ENCODE measurements at places on chromosomes 1 and 21. TPM values are rescaled to one million over a fixed set of nuclear protein-coding genes. Genes with fewer than 3 reads are reported as not detected.

- DNase-seq = no peak
Observed at GRCh38 chr1:36108314-36108713, 16.7 kb downstream of the COL8A2 start.

DNA sequence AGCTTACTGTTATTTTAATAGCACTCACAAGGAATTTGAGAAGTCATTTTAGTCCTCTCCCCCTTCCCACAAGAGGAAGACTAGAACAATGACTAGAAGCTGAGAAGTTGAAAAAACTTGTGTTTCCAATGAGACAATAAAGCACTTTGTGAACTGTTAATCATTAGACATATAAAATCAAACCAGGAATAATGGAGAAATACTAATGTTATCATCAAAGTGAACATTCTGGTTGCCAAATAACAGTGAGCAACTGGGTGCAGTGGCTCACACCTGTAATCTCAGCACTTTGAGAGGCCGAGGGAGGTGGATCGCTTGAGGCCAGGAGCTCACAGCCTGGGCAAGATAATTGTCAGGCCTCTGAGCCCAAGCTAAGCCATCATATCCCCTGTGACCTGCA is 54.0 kb upstream of the RASAL2 start:
- no peak for DNase-seq

DNA sequence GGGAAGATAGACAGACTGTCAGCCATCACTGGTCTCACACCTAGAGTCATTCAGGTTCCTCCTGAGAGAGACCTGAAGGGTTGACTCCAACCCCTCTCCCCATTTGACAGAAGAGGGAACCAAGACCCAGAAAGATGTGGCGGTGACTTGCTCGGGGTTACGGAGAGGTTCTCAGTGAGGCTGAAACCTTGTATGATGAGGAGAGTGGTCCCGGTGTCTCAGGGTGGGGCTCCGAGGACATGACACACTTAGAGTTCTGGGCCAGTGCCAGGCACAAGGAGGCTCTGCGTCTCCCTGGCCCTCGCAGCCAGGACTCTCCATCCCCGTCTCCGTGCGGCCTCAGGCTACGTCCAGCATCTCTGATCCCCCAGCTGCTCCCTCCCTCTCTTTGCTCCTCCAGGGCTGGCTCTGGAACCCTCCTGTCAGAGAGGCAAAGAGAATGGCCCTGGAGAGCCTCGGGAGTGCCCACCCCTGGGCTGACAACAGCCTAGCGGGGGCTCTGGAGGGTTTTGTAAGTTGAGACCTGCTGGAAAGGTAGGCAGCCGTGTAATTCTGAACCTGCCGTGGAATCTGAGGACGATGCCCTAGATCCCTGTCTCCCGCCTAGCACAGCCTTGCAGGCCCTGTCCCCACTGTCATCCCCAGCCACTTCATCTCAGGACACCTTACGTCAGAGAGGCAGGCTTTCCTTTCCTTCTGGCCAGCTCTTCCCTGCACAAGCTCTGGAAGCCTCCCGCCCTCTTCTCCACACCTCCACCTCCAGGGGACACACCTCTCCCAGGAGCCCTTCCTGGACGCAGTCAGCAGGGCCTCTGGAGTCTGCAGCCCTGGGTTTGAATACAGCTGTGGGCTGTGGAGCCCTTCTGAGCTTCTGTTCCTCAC is 4.1 kb downstream of the EFHD2 start:
- DNase-seq = peak; percentile 50

- no peak for DNase-seq
Observed at GRCh38 chr1:89978755-89979154, 16.2 kb upstream of the ZNF326 start.

- no peak for DNase-seq
Observed at GRCh38 chr1:97451944-97452343, 468.9 kb downstream of the DPYD start.

DNA sequence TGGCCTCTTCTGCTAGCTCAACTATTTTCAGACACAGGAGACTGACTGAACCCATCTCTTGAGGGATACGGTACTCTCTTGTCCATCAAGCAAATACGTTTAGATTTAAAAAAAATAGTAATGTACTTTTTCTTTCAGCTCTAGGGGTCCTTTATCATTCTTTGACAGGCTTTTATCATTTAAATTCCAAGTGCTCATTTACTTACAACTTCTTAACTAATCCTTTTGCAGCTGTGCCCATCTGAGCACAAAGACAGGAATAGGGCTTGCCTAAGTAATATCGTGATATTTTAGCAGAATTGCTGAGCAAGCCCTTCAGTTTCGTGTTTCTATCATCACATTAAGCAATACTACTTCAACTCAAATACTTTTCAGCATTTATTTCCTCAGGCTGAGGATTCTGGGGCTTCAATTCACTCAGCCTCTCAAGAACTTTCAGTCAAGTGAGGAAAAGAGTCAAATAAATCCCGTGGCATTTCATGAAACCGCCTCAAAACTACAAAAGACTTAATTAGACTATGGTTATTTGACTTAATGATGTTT is 317.6 kb downstream of the BACH1 start:
- DNase-seq = no peak

DNA sequence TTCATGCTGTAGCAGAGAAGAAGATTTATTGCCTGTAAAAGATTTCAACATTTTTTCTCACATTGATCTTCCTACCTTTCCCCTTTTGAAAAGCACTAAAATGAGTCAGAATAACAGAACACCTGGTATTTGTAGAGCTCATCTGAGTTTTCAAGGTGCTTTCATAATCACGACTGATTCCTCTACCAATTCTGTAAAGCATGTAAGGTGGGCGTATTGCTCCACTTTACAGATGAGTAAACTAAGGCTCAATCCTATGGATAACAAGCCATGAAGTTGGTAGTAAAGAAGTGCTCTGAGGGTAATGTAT is 227.9 kb upstream of the KIAA0040 start:
- no peak for DNase-seq

- no peak for DNase-seq
Observed at GRCh38 chr21:26818906-26819305, 26.3 kb downstream of the ADAMTS1 start.

- no peak for DNase-seq
Observed at GRCh38 chr1:167784876-167785550, 63.2 kb downstream of the MPZL1 start.

GRCh38 chr1:193181985-193182384 is 4.4 kb downstream of the B3GALT2 start:
- no peak for DNase-seq

- DNase-seq = no peak
Observed at GRCh38 chr1:201096041-201096461, 16.2 kb downstream of the CACNA1S start.

- DNase-seq = no peak
Observed at GRCh38 chr1:52657702-52658101, 24.7 kb downstream of the SHISAL2A start.

GRCh38 chr1:178609015-178609414 is 96.1 kb downstream of the TEX35 start:
- no peak for DNase-seq

DNA sequence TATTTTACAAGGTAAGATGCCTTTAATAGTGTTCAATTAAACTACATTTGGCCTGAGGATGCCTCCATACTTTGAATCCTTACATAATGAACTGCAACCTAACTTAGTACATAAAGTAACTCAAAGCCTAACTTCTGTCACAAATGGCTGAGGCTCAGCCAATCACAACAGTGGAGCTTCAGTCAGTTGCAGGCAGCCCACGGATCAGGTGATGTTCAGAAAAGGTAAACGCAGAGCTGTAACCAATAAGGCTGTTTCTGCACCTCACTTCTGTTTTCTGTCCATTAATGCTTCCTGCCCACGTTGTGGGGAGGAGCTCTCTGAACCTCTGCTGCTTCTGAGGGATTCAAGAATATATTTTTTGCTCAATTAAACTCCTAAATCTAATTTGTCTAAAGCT is 94.8 kb upstream of the KIAA0040 start:
- DNase-seq = no peak

DNA sequence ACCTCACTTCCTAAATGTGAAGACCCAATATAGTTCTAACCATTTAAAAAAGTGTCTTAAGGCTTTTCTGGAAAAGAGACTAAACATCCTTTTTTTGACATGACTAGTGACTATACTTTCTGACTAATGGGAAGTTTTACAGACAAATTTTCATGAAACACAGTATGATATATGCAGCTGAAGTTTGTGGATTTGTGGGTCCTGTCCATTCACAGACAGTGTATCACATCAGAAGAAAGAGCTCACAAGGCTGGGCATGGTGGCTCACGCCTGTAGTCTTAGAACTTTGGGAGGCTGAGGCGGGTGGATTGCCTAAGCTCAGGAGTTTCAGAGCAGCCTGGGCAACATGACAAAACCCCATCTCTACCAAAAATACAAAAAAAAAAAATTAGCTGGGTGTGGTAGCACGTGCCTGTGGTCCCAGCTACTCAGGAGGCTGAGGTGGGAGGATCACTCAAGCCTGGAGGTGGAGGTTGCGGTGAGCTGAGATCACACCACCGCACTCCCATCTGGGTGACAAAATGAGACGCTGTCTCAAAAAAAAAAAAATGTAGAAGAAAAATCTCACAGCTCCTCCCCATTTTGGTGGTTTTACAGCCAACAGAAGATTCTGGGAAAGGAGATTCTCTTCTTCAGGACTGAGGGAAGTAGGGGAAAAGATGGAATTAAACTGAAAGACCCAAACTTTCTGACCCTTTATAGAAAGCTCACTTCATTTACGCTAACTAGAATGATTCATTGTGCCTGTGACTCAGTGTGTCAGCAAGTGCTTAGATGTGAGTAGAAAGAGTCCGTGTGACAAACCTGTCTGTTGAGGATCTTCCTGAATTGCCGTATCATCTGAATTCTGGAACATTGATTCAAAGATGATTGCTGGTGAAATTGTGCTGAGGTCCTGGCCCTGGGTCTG is 15.2 kb upstream of the YRDC start:
- peak; percentile 71 for DNase-seq

GRCh38 chr1:160068225-160068624 is 1.7 kb downstream of the KCNJ10 start:
- no peak for DNase-seq

- no peak for DNase-seq
Observed at GRCh38 chr1:31723828-31724359, 20.1 kb upstream of the COL16A1 start.

- DNase-seq = no peak
Observed at GRCh38 chr1:177008653-177009052, 155.9 kb downstream of the ASTN1 start.

DNA sequence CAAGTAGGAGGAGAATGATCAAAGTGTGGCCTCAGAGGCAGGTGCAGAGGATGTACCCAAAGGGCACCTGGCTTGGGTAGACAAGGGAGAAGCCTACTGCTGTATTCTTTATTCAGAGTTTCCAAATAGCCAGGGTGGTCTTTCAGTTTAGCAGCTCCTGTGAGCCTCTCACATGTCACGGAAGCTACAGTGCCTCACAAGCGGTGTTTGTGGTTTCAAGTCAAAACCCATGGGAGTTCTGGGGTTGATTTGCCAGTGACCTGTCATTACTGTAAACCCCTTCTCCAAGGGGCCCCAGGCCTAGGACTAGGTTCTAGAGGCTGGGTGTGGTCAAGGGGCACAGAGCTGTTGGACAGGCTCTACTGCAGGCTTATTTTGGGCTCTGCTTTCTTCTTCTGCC is 10.2 kb upstream of the IL10 start:
- DNase-seq = peak; percentile 73

DNA sequence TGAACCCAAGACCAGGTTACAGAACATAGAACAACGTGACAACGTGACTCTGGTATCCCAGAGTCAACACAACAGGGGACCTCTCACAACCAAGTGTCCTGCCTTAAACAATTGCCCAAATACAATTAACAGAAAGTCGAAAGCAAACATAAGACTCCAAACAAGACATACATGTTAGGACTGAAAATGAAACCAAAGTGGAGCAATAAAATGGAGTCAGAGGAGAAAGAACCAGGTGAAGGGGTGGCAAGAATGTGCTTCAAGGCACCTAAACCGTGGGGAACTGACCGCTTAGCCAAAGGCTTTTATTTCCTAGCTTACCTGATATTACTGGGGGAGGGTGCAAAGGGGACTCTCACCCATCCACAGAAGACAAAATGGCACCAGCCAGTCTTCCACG is 17.8 kb downstream of the BACE2 start:
- DNase-seq = no peak

DNA sequence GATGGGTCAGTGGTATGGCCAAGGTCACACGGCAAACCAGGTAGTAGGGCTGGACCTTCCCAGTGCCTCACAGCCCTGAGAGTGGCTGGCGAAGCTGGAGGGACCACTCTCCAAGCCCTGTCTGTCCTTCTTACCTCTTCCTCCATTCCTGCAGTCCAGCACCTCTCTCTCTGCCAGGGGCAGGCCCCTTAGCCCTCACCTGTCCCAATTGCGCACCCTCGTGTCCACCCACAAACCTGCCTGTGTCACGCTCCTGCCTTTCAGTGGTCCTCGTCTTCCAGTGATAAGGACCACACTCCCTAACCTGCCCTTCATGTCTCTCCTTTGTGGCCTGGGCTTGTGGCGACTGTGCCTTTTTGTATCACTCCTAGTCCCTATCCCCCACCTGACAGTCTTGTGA is 3.4 kb downstream of the PODN start:
- DNase-seq = no peak

- no peak for DNase-seq
Observed at GRCh38 chr21:39837861-39838359, 29.3 kb upstream of the PCP4 start.

DNA sequence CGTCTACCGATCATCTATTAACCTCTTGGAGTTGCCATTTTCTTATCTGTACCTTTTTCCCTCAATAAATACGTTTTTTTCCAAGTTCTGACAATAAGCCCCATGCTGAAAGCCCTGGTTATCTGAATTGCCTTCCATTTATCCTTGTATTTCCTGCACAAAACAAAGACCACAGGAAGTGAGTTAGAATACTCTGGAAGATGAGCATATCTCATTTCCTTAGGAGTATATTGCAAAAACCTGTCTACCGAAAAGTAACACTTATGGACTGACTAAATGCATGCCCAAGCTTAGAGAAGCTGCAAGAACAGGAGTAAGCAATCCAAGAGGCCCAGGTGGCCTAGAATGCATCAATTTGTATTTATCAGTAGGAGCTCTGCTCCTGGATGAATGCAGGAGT is 39.9 kb downstream of the DIRAS3 start:
- no peak for DNase-seq

DNA sequence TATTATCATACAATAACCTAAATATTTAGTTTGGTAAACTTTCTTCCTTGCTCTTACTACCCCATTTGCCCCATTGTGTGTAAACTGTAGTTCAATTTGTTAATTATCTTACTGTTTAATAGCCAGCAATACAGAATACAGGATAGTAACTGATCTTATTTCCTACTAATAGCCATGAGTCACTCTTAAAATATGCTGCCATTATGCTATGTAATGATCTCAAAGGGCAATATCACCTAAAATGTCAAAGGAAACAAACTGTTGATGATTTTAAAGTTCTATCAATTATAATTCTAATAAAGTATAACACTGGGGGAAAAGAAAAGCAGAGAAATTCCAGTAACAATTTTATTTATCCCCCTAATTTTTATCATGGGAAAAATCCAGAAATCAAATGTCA is 4.3 kb downstream of the SLC30A1 start:
- no peak for DNase-seq

GRCh38 chr21:41948078-41948895 is 5.5 kb downstream of the C2CD2 start:
- DNase-seq = no peak

GRCh38 chr1:225752245-225752644 is 25.4 kb upstream of the SRP9 start:
- no peak for DNase-seq

GRCh38 chr1:16187748-16188401 is 24.6 kb downstream of the ARHGEF19 start:
- DNase-seq = peak; percentile 78

Gene BTBD8
- total RNA-seq = 1.3 TPM

Gene AMY1C
- total RNA-seq = not detected

Gene GOLT1A
- not detected for total RNA-seq

Gene DNASE2B
- total RNA-seq = not detected

Gene CD164L2
- not detected for total RNA-seq

Gene LDLRAD1
- not detected for total RNA-seq

Gene S100A5
- not detected for total RNA-seq

Gene MEGF6
- 1.6 TPM for total RNA-seq

Gene ADGRL4
- total RNA-seq = not detected
